ENCODE measurements at places on chromosomes 1 and 21. TPM values are rescaled to one million over a fixed set of nuclear protein-coding genes. Genes with fewer than 3 reads are reported as not detected.

DNA sequence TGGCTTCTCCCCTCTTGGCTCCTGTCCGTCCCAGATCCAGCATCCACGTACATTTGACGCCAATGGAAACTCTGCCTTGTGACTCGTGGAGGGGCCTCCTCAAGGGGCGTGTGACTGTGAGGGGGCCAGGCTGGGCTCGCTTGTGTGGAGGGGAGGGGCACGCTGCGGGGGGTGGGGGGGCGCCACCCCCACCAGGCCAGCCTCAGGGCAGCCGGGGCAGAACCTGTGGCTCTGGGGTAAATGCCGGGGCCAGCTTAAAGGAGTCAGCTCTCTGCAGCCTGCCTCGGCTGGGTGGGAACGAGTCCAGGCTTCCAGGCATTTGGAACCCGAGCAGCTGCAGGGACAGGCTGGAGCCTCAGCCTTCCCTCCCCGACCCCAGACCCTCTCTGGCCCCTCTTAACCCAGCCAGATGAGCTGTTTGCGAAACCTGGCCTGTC lies 94.1 kb downstream of the SIK1 start:
- DNase-seq = no peak

- DNase-seq = no peak
These were observed 142.4 kb downstream of the CAMTA1 start for GRCh38 chr1:6927626-6928025.

DNA sequence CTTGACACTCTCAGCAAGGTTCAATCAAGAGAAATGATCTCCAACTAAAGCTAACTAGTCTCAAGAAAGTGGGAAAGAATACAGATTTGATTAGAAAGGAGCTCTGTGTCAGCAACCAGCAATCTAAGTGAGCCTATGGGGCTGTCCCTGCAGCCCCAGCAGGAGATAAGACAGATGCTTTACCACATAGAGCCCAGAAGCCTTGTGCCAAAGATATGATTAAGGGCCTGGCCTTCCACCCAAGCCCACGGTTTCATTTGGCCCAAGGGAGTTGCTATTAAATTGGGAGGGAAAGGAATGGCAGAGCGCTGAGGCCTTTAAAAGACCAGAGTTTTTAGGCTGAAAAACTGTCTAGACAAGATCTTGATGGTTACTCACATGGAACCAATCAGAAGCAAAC lies 74.8 kb downstream of the HLCS start:
- DNase-seq = no peak

- no peak for DNase-seq
These were observed at the start of gene C1orf146 for GRCh38 chr1:92217721-92218120. Gene C1orf146, plus strand, starts transcription at chr1:92217915. Its CDS starts 13,506 bp downstream, at chr1:92231421.

GRCh38 chr1:70415882-70416281 lies 4.8 kb downstream of the CTH start:
- DNase-seq = no peak

DNA sequence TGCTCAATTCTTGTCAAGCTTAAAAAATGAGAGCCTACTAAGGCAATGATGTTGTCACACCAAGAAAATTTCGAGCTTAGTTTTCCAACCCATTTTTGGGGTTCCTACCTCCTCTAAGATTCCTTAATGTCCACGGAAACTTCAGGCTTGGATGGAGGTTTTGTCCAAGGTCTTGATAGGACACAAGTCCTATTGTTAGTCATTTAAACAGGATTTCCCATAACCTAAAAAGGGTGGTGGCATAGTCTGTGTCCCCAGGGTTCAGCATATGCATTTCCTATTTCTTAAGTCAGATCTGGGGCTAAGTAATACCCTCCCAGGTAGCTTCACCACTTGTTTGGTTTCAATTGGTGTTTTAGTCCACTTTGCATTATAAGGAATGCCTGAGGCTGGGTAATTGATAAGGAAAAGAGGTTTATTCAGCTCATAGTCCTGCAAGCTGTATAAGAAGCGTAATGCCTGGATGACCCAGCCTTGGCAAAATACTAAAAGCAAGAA lies 10.9 kb upstream of the PADI2 start:
- no peak for DNase-seq

GRCh38 chr1:95323123-95323522 lies 89.1 kb downstream of the RWDD3 start:
- DNase-seq = no peak

DNA sequence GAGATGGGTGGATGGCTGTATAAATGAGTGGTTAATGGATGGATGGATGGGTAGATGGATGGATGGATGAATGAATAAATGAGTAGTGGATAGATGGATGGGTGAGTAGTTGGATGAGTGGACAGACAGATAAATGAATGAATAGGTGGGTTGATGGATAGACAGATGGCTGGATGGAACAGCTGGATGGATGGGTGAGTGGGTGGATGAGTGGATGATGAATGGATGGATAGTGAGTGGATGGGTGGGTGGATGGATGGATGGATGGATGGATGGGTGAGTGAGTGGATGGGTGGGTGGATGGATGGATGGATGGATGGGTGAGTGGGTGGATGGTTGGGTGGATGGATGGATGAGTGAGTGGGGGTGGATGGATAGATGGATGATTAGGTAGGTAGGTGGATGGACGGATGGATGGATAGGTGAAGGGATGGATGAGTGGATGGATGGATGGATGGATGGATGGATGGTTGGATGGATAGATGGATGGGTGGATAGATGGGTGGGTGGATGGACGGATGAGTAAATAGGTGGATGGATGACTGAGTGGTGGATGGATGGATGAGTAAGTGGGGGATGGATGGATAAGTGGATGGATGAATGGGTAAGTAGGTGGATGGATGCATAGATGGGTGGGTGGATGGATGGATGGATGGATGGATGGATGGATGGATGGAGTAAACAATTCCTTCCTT lies 246.6 kb downstream of the KAZN start:
- DNase-seq = no peak

DNA sequence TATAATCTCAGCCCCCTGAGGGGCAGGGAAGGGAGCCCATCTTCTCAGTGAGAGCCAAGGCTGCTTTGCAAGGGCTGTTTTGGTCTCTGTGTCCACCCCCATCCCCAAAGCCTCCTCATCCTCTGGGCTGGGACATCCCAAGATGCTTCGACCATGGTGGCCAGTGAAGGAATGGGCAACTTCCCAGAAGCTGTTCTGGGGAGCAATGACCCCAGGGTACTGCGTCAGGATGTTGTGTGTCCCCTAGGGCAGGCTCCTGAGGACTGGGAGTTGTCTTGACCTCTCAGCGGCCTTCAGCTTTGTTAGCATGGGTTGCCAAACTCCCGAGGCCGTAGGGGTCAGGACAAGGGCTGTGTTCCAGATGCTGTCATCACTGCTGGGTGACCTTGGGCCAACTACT lies 238.4 kb upstream of the POU3F1 start:
- no peak for DNase-seq

DNA sequence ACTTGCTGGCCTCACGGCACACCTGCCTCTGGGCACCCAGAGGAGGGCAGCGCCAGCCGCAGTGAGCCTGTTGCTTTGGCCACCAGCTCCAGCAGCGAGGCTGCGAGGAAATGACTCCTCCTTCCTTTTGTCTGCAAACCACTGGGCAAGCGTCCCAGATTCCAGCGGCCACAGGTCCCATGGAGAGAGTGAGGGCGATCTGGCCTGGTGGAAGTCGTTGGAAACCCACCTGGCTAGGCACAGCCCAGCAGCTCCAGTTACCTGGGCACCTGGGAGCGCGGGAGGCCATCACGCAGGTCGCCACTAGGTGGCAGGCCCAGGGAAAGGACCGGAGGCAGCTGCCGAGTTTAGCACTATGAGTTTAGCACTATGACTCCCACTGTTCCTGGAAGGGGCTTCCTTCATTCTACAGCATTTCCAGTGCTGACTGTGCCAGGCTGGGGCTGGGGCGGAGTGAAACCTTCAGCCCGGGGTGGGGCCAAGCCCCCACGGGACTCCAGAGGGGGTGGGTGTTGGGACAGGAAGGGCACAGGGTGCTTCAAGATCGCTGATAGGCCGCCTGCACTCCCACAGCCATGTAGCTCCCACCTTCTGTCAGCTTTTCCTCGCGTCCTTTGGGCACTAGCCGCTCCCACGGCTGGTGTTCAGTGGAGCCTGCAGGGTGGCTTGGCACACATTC lies 1.1 kb upstream of the ESPN start:
- DNase-seq = no peak

DNA sequence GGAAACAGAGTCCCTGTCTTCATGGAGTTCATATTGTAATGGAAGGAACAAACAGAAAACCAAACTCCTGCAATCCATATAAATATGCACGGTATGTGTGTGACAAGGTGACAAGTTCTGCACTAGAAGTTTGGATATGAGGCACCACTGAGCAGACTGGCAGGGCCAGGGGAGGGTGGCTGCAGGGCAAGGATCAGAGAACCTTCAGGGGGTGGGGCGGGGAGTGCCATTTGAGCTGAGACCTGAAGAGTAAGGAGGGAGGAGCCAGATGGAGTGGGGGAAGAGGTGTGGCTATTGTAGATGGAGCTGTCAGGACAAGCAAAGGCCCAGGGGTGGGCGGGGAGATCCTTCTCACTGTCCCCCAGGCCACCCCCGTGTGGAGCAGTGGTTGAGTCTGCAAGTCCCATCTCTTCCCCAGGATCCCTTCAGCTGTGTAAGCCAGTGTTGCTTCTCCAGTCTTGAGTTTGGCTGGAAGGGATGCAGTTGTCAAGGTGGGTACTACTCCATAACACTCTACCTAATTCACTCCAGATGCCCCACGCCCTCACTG lies 76.4 kb downstream of the ATP5PO start:
- DNase-seq = no peak

GRCh38 chr1:3313576-3313950 lies 140.9 kb upstream of the ARHGEF16 start:
- DNase-seq = peak; percentile 59

DNA sequence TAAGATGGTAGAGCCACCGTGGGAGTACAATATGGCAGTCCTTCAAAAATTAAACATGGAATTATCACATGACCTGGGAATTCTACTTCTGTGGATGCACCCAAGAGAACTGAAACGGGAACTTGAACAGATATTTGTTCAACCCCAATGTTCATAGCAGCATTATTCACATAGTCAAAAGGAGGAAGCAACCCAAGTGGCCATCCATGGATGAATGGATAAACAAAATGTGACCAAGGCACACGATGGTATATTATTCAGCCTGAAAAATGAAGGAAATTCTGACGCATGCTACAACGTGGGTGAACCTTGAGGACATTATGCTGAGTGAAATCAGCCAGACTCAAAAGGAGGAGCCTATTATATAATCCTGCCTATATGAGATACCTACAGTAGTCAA lies 22.8 kb upstream of the LAPTM5 start:
- DNase-seq = no peak

GRCh38 chr1:96863449-96863848 lies 141.9 kb downstream of the PTBP2 start:
- DNase-seq = no peak

DNA sequence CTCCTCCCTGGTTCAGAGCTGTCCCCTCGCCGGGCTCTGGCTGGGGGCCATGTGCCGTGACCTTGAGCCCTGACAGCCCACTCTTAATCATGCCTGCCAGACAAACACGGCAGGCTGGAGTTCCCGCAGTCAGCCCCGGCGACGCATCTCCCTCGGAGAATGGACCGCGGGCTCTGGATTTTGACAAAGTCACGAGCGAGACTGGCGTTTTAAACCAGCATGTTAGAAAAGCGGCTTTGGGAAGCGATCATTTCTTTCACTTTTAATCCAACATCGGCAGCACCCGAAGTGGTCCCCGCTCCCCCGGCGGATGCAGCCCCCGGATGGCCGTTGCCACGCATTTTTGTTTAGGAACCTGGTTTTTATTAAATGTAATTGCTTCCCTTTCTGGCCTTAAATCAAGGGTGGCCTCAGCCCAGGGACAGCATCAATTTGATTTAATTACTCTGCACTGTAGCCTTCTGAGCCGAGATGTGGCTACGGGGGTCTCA lies 70.9 kb downstream of the PRDM16 start:
- no peak for DNase-seq

DNA sequence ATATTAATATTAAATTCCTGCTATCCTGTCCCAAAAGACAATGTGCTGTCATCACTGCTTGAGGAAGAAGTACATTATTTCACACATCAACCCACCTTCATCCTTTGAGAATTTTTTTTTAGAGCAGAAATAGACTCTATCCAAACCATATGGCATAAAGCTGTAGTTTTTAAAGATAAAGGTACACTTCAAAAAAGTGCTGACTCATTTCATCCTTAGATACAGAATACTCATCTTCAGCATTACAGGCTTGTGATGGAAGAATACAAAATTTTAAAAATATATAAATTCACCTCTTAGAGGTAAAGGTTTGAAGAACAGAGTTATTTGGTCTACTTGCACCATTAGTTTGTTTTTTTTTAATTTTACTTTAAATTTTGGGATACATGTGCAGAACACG lies 126.7 kb upstream of the ERG start:
- DNase-seq = no peak

DNA sequence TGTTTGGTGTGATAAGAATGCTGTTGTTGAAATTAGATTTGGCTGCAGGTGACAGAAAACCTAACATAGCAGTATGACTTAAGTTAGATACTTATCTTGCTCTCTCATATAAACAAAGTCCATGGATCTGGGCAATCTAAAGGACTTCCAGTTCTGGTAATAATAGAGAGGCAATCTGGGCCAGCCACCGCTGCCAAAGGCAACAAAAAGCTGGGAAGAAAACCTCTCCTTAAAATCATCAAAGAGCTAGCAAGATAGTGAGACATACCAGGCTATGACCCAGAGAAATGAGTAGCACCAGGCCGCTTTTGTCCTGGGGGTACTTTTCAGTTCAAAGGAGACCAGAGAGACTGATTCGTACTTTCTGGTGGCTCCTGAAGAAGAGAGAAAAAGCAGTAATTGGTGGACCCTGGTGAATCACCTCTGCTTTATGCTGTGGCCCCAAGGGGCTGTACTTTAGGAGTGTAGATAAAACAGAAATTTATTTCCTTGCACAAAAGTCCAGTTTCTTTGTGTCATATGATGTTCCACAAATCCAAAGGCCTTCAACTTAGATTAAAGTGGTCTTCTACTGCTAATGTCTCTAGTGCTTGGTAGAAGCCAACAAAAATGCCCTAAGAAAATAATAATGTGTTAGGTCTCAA lies 125.4 kb downstream of the TBX19 start:
- DNase-seq = no peak

GRCh38 chr1:186806477-186806876 lies 22.3 kb upstream of the PLA2G4A start:
- no peak for DNase-seq

- DNase-seq = no peak
These were observed 23.3 kb downstream of the WNT2B start for GRCh38 chr1:112532064-112532463.

The CD1D gene
- polyA plus RNA-seq = 2.7 TPM

The AMY2A gene
- not detected for polyA plus RNA-seq

The PLA2G2F gene
- 2.6 TPM for polyA plus RNA-seq

The THEMIS2 gene
- 17.6 TPM for polyA plus RNA-seq

The RGS16 gene
- 5.9 TPM for polyA plus RNA-seq

The LAMC1 gene
- 178 TPM for polyA plus RNA-seq

The PPOX gene
- polyA plus RNA-seq = 25.9 TPM

The SYTL1 gene
- 31.0 TPM for polyA plus RNA-seq

The F13B gene
- polyA plus RNA-seq = 0.05 TPM

The MYCL gene
- polyA plus RNA-seq = 5.5 TPM

The ERICH3 gene
- polyA plus RNA-seq = 0.11 TPM

The PTBP2 gene
- polyA plus RNA-seq = 28.6 TPM

The CSF3R gene
- polyA plus RNA-seq = 4.7 TPM

The WDR3 gene
- 12.2 TPM for polyA plus RNA-seq
